Left forelimb (tissue), 1 donor: ENCODE measurements at places on chromosomes 4 and X.

GRCh38 chr4:64967286-64967685 is 558.0 kb upstream of the TECRL start:
- no peak for DNase-seq

GRCh38 chr4:1168191-1169101 is 3.9 kb downstream of the SPON2 start:
- DNase-seq = no peak

DNA sequence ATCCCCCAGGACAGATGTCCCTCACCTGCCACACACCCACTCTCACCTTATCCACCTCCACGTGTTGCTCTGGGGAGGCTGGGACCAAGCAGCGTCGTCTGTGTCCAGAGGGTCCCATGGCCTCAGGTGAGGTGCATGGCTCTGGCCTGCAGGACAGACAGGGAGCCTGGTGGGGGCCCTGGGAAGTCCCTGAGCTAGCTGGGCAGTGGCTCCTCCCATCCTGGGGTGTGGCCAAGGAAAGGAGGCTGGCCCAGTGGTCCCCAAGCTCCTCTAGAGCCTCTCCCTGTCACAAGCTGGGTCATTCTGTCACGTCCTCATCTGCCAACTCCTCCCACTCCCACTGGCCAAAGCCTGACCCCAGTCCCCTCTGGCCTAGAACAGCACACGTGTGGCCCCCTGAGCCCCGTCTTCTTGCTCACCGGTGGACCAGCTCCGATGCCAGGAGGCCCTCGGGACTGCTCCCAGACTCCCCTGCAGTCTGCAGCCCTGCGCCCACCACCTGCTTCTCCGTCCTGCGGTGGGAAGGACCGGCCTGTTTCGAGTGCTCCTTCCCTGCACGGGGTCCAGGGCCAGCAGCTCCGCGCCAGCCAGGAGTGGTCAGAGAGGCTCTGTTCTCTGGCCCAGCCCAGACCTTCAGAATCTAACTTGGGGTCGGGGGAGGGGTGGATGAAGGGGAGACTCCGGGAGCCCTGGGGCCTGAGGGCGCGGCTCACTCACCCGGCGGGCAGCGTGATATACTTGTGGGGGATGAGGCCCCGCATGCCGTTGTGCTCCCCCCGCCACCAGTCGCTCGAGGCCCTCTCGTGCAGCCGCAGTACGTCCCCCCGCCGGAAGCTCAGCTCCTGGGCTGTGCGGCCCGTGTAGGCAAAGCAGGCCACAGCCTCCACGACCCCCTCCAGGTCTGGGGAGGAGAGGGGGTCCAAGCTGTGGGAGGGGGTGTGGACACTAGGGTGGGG is 4.8 kb downstream of the AVPR2 start:
- no peak for DNase-seq

- no peak for DNase-seq
These were observed 10.1 kb upstream of the SH3TC1 start for GRCh38 chr4:8188743-8189550.

GRCh38 chr4:139028191-139028661 is 12.6 kb downstream of the NOCT start:
- DNase-seq = no peak

- DNase-seq = no peak
These were observed 746.9 kb downstream of the PCDH19 start for GRCh38 chrX:99663136-99663535.

DNA sequence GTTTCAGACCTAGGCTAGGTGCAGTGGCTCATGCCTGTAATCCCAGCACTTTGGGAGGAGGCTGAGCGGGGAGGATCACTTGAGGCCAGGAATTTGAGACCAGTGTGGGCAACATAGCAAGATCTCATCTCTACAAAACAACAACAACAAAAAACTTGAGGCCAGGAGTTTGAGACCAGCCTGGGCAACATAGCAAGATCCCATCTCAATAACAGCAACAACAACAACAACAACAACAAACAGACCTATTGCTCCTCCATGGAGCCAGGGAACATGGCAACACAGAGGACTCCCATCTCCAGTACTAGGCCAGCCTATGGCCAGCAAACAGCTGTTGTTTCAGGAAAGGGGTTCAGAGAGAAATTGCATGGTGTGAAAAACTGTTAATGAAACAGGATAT is 43.4 kb downstream of the SLC16A2 start:
- no peak for DNase-seq

- DNase-seq = no peak
These were observed 34.5 kb downstream of the GALNTL6 start for GRCh38 chr4:171847751-171848150.

- no peak for DNase-seq
These were observed 342.7 kb upstream of the PABPC4L start for GRCh38 chr4:134544303-134544770.

DNA sequence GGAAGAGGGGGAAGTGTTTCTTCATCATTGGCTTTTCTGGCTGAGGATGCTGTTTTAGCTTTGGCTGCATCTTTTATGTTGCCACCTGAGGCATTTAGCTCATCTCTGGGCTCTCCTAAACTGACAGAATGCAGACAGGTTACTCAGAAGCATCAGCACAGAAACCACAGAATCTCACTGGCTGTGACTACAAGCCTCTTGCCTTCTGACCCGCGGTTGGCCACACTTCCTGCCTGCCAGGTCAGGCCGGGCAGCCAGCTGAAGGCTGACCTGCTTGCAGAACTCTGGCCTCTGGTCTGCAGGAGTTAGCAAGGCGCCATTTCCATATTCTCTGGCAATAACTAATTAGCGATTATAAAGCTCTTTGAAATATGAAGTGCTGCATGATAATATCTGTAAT is 366.5 kb downstream of the MID1IP1 start:
- DNase-seq = no peak

- DNase-seq = no peak
These were observed 33.0 kb downstream of the SULT1B1 start for GRCh38 chr4:69727426-69727825.

DNA sequence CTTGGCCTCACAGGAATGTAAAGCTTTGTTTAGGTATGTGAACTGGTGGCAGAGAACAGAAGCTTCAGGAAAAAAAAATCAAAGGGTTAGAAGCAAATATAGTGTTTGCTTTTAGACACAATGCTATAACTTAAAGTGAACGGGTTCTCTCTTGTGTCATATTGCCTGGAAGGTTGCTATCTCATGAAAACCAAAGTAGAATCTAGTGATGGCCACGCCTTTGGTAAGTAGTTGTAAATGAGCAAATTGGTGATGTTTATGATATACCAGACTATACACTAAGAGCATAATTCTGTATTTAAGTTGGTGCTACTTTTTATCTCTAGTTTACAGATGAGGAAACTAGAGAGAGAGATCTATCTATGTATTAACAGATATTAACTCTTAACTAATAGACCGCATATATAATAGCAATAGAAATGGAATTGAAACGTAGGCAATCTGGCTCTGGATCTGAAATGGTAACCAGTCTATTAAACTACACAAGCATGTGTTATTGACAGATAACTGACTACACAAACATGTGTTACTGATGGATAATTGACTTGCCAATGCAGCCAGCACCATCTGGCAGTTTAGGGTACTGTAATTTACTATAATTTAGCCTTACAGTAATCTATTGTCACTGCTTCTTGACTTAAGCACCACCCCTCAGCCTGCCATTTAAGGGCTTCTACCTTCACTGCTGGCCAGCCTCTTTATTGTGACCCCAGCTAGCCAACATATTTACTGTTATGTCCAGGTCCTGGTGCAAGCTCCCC is 40.8 kb downstream of the HCCS start:
- DNase-seq = no peak
